ENCODE measurements at places on chromosomes 12 and 14. TPM values are rescaled to one million over a fixed set of nuclear protein-coding genes. Genes with fewer than 3 reads are reported as not detected.

DNA sequence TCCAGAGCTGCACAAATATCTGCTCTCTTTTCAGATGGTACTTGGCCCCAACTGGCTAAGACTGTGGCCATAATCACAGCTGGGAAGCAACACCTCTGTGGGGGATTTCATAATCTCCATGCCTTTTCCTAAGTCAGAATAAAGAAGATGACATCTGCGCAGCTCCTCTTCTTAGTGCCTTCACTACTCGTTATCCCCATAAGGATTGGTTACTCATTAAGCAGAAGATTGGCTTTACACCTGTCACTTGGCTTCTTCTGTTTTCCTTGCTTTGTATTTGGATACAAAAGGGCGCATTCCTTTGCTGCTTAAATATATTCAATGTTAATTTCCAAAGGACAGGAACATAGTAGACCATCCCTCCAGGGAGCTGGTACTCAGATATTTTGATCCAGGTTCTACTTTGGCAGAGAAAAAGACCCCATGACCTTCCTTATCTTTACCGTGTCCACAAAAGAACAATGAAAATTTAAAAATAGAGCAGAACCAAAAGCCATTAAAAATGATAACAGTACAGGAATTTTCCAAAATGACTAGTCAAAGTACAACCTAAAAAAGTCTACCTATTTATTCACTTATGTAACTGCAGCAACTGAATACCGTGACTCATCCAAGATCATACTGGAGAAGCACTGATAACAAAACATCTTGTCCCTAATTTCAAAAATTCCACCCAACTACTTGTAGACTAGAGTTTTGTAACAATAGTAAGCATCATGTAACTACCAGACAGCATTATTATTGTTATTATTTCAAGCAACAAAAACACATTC lies 352.3 kb upstream of the TMPO start:
- H3K36me3 ChIP-seq, result no peaks in the 10 kb centered on the region
- no peaks in the 10 kb centered on the region for H3K4me1 ChIP-seq
- no peak overlapping the region for H3K4me3 ChIP-seq
- H3K27ac ChIP-seq, result no peak overlapping the region
- H3K27me3 ChIP-seq, result no peaks in the 10 kb centered on the region

DNA sequence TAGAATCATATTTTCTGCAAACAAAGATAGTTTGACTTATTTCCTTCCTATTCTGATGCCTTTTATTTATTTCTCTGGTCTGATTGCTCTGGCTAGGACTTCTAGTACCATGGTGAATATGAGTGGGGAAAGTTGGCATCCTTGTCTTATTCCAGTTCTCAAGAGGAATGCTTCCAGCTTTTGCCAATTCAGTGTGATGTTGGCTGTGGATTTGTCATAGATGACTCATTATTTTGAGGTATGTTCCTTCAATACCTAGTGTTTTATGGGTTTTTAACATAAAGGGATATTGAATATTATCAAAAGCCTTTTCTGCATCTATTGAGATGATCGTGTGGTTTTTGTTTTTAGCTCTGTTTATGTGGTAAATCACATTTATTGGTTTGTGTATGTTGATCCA lies 139.4 kb upstream of the CNTN1 start:
- no peak overlapping the region for H3K27ac ChIP-seq
- DNase-seq, result no peak
- H3K36me3 ChIP-seq, result no peaks in the 10 kb centered on the region
- H3K4me1 ChIP-seq, result no peaks in the 10 kb centered on the region

The PARPBP gene
- polyA plus RNA-seq, result 1.1 TPM

GRCh38 chr12:7937833-7938506 lies 2.0 kb upstream of the SLC2A3 start:
- H3K27ac ChIP-seq, result no peak overlapping the region
- H3K4me3 ChIP-seq, result no peak overlapping the region
- H3K36me3 ChIP-seq, result no peaks in the 10 kb centered on the region
- no peaks in the 10 kb centered on the region for H3K27me3 ChIP-seq
- DNase-seq, result no peak

All from small intestine (tissue), 16 donors.